ENCODE measurements at places on chromosomes 6 and 20. TPM values are rescaled to one million over a fixed set of nuclear protein-coding genes. Genes with fewer than 3 reads are reported as not detected.

Gene COL11A2
- total RNA-seq: 3.5 TPM

Gene MCCD1
- not detected for total RNA-seq

Gene OARD1
- 35.8 TPM for total RNA-seq

Gene HLA-DRB1
- total RNA-seq: 6.7 TPM

Gene LAMA4
- total RNA-seq: 0.92 TPM

Gene OR2B6
- total RNA-seq: not detected

Gene LTB
- 0.43 TPM for total RNA-seq

Gene CLDN20
- not detected for total RNA-seq

- no peak for DNase-seq
Observed at GRCh38 chr6:7112171-7112570, 4.4 kb downstream of the RREB1 start.

- DNase-seq: no peak
Observed at GRCh38 chr6:46246081-46246480, 75.3 kb upstream of the ENPP5 start.

GRCh38 chr20:23344336-23344735 is 6.3 kb upstream of the NXT1 start:
- no peak for DNase-seq

- no peak for DNase-seq
Observed at GRCh38 chr6:118494091-118494490, 54.0 kb upstream of the PLN start.

DNA sequence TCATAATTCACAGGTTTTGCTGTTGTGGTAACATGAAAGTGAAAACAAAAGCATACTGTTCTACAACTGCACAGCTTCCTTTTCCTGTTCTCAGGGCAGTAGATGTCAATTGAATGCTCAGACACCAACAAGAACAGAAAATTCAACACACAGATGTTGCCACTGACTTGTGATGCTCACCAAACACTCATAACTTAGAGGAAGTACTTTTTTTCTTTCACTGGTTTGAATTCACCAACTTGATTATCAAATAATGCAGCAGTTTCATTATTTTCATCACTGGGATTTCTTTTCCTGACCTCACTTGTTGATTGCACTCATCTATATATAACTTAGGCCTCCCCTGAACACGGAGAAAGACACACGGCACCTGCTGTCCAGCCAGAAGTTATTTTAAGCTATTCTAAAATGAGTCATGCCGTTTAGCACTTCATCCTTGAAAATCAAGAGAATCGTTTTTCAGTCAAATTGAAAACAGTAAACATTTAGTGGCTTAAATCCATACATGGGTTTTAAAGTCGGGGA is 949 bp downstream of the TXLNB start:
- DNase-seq: no peak

DNA sequence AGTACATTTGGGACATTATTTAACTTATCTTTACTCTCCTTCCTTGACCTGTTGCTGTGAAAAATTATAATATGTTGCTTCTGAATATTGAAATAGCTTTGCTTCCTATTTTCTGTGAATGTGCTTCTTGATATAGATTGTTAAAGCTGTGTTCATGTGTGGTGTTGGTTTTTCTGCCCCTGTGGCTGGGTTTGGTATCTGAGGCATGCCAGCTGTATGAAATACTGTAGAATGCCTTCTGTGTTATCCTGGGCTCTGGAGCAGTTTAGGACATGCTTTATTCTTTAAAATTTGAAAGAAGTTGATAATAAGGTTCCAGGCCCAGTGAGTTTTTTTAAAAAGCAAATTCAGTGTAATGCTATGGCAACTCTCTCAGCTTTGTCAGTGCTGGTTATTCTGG is 71.7 kb downstream of the HIVEP1 start:
- DNase-seq: no peak

GRCh38 chr6:103797738-103798137 is 1062.0 kb downstream of the HACE1 start:
- DNase-seq: no peak

- no peak for DNase-seq
Observed at GRCh38 chr6:61809004-61809595, 476.9 kb downstream of the KHDRBS2 start.

DNA sequence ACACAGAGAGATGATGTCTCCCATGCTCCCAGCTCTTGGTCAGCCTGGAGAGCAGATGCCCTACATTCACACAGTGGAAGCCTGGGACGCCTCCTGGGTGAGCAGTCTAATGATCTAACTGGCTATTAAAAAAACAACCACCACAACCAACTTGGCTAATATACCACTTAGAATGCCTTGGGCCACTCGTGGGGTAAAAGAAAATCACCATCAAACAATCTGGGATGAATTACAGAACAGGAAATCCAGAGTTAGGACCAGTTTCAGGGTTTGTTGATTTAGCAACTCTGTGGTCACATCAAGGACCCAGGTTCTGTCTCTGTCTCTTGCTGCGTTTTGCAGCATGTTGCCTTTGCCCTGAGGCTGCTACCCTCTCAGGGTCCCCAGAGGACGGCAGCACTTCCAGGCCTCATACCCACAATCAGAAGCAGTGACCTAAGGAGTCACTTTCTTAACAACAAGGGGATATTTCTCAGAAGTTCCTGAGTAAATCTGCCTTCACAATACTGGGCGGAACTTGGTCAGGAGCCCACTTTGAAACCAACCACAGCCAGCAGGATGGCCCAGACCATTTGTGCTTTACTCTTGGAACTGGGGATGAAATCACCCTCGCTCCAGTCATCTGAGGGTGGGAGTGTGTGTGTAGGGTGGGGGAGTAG is 118.7 kb downstream of the CLIC5 start:
- no peak for DNase-seq

DNA sequence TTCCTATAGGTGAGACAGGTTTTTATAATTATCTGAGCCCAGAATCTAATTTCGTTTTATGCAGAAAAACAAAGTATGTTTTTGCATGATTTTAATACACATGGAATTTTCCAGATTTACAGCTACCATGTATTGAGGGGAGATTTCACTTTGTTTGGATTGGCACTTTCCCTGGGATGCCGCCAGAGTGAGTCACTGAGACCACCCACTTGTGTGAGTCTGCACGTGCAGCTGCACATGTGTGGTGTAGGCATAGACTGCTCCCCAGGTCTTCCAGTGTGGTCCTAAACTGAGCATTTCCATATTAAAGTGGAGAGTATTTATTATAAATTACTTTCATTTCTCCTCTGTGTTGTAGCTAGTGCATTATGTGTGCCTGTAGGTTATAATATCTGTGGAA is 186.8 kb downstream of the UBE3D start:
- no peak for DNase-seq

- no peak for DNase-seq
Observed at GRCh38 chr6:80991316-80991715, 761.2 kb downstream of the TENT5A start.

GRCh38 chr6:24524805-24525204 is 30.0 kb downstream of the ALDH5A1 start:
- no peak for DNase-seq

- no peak for DNase-seq
Observed at GRCh38 chr6:139251045-139251690, 40.6 kb downstream of the TXLNB start.

DNA sequence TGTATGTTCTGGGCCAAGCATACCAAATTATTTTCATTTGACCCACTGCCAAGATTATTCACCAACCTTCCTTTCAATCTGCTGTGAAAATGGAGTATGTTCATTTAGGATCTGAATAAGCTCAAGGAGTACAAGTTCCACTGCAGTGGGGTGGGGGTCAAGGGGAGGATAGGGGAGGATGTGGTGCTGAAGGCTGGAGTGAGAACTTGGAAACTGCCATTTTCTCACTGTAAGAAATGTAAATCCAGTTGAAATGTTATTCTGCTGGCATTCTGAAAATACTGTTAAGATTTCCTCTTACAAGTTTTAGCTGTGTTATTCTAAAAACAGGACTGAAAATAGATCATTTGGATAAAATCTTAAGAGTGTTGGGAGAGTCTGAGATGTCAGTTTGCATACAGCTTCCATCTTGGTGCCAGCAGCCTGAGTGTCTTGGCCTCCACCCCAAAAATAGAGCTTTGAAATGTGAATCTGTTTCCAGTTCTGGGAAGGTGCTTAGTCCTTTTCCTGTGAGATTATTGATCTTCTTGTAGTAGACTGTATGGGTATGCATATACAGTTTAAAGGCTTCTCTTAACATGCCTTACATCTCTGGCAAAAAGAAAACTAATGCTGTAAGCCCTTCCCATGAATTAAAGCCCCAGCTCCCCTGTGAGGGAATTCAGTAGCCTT is 84.3 kb downstream of the CTNNBL1 start:
- no peak for DNase-seq

GRCh38 chr6:129492260-129492659 is 217.7 kb downstream of the ARHGAP18 start:
- DNase-seq: no peak

DNA sequence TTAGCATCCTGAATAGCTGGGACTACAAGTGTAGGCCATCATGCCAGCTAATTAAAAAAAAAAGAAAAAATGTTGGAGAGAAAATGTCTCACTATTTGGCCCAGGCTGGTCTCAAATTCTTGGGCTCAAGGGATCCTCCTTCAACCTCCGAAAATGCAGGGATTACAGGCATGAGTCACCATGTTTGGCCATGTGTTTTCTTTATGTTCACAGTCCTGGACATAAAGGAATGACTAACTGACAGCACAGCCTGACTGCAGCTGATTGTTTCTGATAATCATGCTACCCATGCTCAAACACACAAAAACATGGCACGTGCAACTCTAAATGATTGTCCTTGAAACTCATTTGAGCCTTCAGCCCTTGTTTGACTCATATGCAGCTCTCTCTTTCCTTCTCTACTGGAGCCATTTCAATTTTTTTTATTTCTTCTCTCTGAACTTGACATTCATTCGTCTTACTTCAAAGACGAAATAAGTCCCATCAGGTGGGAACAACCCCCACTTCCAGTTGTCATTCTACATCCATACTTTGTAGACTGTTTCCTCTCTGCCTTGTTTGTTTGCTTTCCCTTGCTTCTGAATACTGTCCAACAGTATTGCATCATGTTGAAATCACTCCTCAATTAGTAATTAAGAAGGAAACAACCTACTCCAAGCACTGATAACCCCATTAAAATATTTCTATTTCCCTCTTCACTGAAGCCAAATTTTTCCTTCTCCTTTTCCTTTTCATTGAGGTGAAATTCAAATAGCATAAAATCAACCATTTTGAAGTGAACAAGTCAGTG is 413.0 kb downstream of the BMP2 start:
- DNase-seq: no peak

DNA sequence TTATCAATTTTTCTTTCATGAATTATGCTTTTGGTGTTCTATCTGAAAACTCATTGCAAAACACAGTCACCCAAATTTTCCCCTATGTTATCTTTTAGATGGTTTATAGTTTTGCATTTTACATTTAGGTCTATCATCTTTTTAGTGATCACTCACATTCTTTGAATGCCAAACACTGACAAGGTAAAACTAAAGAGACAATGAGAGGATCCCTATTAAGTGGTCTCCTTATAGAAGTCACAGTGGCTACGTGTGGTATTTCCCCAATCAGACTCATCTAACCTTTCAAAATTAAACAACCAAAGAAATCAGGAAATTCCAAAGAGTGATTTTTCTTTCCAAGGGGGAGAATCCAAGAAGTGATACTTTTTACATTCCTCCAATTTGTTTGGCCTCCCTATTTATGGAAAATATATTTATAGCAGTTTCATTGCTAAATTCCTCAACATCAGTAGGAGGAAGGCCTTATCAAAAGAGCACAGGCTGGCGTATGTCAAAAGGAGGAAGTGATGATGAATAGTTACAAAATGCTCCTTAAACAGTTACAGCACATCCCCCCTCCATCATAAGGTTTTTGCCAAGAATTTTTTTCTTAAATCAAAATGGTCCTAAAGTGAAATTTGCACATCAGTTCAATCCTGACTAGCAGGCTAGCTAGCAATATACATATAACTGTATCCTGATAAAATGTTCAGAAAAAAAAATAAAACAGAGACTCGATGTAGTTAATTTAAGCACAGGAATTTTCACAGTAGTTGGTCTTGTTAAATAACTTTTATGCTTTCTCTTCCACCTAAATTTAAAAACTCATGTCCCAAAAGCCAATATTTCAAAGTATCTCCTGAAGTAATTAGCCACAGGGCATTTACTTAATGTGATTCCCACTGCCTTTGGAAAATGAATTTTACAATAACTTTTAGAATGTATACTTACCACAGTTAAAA is 76.2 kb upstream of the IPCEF1 start:
- no peak for DNase-seq

GRCh38 chr20:4787820-4788219 is 66.1 kb downstream of the PRND start:
- no peak for DNase-seq

DNA sequence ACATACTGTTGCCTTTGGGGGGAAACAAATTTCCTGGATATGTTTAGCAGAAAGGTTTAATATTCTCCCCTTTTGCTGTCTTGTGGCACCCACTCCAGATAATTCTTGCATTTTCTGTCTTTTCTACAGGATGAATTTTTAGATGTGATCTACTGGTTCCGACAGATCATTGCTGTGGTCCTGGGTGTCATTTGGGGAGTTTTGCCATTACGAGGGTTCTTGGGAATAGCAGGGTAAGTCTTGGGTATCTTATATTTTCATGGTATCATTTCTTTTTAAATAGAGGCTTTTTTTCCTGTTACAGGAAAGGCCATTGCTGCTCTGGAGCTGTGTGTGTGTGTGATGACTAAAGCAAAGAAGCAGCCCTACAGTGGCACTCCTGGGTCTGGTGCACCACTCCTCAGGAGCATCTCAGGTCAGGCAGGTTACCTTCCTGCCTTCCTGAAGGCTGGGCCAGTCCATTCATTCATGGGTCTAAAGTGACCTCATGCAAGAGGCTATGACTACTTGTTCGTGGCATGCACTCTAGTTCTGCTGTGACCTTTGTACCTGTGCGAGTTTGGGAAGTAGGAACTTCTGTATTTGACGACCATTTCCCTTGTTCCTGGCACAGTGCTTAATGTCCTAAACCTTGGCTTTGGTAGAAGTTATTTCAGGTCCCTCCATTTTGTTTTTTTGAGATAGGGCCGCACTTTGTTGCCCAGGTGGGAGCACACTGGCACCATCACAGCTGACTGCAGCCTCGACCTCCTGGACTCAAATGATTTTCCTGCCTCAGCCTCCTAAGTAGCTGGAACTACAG is 2.2 kb downstream of the RAB5IF start:
- DNase-seq: no peak

DNA sequence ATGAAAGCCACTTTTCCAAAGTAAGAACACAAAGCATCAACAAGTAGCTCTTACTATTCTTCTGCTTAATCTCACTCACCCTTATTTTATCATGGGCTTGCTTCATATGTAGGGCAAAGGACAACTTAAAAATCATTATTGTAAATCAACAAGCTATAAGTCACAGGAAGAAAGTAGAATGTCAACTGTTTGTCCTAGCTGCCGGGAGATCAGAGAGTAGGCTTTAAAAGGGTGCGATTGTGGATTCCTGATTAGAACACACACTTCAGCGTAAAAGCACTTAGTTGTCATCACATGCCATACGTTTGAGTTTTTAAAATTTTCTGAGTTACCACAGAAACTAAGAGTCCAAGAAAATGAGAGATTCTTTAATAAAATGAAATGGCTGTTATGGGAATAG is 44.4 kb upstream of the NHSL1 start:
- no peak for DNase-seq

Data from H1 (cell line).